ENCODE measurements at places on chromosomes 7 and 10.

DNA sequence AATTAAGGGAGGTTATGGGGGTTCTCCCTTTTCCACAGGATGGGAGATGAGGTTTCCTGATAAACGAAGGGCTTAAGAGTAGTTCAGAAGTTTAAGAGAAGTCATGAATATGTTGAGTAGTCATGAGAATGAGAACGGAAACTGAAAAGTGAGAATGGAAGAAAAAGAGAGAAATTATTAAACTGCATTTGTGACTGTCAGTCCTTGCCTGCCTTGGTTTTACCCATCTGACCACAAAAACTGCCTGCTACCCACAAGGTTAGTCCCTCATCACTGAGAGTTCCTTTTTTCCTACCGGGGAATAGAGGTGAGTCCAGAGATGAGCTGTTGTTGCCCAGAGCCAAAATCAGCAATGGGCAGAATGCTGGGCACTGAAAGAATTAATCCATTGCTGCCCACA, 174.1 kb upstream of the BET1 start:
- DNase-seq = no peak

DNA sequence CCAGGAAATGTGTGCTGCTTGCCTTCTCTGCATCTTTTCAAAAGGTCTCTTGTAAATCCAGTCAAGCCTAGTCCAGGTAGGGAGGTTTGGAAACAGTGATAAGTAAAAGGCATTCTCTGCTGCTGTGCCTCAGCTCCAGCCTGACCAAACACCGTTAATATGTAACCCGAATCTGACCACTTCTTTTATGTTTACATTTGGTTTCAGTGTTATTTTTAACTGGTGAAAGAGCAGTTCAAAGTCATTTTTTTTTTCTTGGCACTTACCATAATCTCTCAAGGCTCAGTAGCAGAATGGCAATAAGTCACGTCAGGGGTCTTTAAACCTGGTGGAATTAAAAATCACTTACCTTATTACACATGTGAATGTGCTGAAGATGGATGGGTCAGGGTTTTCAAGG, 216.8 kb downstream of the PTEN start:
- no peak for DNase-seq

DNA sequence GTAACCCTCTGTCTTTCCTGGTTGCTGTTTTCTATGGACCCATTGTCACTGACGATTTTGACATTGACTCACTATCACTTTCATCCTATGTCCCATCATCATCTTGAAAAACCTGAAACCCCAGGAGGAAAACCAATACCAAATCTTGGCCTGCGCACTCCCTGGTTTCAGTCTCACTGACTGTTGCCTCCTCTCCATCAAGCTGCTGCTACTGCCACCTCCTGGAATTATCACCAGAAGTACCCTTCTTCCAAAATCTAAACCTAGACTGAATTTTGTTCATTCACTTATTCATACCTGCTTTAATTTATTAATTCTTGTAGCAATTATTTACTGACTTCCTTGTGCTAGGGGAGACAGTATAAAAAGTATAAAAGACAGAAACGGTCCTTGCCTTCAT, 44.5 kb upstream of the ACBD5 start:
- no peak for DNase-seq

DNA sequence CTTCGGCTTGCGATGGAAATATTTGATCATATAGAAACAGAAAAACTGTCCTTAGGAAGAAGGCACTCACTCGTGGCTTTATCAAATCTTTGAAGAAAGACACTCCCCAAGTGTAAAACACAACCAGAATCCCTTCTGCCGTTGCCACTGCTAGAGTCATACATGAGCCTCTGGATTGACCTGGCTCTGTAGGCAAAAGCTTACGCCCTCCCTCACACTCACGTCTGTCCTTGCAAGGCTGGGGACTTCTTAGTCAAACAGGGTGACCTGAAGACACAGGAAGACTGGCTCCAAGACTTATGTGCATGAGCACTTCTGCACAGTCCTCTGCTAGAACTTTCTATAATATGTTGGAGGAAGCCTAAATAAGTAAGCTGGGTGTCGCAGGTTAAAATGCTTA, 135.4 kb upstream of the MDFIC start:
- no peak for DNase-seq

DNA sequence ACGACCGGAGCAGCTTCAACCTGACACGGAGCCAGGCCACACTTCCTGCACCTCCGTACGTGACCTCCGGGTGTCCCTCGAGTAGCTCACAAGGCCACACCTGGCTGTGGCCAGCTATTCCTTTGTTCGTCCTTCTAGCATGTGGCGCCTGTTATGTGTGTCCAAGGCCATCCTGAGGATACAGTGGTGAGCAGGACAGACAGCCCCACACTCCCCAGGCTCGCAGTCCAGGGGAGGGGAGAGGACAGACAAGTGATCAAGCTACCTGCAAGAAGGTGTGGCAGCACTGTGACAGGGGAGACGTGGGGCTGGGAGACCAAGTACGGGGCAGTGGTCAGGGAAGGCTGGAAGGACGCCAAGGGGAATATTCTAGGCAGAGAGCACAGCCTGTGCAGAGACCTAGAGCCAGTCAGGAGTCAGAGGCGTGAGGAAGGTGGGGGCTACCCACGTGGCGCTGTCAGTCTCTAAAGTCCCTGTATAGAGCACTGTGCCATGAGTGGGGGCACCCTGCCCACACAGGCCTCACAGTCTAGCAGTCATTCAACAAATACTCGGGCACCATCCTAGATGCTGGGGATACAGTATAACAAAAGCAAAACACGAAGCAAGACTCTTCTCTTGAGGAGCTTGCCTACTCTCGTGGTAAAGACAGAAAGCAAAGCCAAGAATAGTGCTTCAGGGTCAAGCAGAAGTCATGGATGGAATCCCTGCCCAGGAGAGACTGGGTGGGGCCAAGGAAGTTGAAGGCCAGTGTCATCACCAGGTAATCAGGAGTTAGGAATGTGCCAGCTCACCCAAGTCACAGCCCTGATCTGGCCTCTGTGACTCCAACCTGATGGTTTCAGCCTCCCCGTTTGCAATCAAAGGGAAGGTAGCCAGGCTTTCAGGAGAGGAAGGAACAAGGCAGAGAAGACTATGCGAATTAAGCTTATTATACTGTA, 58.6 kb downstream of the PROSER2 start:
- DNase-seq = no peak

- no peak for DNase-seq
Observed at GRCh38 chr10:16686054-16686902, 130.9 kb downstream of the RSU1 start.
